ENCODE measurements at places on chromosomes 7 and 10. TPM values are rescaled to one million over a fixed set of nuclear protein-coding genes. Genes with fewer than 3 reads are reported as not detected.

GRCh38 chr10:36114913-36115312 is 472.8 kb upstream of the FZD8 start:
- DNase-seq = no peak

GRCh38 chr10:80075781-80076180 is 2.7 kb upstream of the TMEM254 start:
- no peak for DNase-seq

DNA sequence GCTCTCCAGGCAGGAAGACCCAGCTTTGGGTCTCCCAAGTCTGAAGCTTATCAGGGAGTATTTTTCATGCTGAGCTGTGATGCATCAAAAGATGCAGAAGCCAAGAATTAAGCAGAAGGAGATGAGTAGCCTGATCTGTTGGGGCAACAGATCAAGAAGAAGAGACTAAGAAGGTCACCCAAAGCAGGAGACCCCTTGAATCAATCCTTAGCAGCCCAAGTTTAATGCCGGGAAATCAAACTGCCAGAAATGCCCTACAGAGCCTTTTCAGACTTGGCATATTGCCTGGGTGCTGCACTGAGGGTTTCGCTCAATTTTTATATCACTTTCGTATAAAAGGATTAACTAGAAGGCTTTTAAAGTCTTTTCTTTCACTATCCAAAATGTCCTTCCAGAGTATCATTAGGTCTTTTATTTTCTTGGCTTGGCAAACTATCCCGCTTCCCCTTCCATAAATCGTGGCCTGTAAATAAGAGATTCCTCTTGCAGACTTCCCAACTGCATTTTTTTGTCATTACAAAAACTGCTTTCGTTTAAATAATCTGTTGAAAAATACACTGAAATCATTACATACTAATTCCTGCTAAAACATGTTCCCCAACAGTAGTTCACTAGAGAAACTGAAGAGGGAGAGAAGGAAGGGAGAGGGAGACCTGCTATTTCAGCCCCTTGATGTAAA is 49.0 kb upstream of the STK17A start:
- DNase-seq = no peak

DNA sequence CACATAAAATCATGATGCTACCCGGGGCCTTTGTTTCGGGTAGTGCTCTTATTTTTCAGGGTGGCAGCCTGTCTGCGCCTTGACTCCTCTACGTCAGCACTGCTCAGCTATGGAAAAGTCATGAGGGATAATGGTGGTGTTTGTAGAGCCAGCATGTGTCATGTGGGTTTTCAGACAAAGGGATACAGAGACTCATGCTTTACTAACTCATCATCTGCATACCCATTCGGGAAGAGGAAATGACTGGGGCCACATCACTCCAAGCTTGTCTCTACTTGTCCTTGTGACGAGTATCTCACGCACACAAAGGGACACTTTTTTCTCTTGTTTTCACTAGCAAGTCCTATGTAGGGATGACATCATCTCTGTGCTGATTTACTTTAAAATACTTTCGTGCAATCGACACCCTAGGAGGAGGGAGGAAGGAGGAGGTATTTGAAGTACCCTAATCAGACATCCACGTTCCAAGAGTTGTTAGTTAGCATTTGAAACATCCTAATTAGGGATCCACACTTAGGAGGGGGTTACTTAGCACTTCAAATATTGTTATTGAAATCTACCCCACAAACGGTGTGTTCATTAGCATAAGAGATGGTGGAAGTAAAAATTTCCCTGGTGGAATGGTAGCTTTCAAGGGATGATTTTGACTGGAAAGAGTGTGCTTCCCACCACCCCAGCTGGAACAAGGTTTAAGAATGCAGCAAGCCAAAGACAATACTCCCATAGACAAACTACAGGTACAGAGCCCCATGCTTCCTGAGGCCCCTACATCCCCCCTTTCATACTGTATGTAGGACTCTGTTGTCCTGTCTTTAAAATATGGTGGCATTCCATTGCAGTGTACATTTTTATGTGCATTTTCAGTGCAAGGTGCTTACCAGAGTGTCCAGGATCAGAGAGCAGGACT is 52.0 kb downstream of the THNSL1 start:
- no peak for DNase-seq

The SVOPL gene
- 1.4 TPM for polyA plus RNA-seq

The MAT1A gene
- 4.4 TPM for polyA plus RNA-seq
